ENCODE measurements at places on chromosomes 13 and 19. TPM values are rescaled to one million over a fixed set of nuclear protein-coding genes. Genes with fewer than 3 reads are reported as not detected.

DNA sequence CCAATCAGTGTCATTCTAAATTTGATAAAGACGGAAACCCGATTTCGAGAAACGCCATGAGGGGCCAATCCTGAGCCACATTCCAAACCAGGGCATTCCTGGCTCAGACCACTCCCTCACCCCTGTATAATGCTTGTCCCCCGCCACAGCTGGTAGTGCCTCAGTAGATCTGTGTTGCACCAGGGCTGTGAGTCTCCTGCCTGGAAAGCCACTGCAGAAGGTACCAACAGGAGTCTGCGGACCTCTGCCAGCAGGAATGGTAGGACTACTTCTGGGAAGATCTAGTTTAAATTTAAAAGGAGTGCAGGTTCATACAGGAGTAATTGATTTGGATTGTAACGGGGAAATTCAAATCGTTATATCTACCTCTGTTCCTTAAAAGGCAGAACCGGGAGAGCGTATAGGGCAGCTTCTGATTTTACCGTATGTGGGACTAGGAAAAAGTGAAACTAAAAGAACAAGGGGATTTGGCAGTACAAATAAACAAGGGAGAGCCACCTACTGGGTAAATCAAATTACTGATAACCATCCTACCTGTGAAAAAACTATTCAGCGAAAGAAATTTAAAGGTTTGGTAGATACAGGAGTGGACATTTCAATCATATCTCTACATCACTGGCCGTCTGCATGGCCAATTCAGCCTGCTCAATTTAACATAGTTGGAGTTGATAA lies 20.8 kb upstream of the ZNF266 start:
- DNase-seq = no peak

- no peak for DNase-seq
Measured at GRCh38 chr19:56987184-56987583, 132.6 kb upstream of the USP29 start.

- peak; percentile 99 for DNase-seq
Measured at GRCh38 chr19:3968556-3969434, 2.1 kb downstream of the DAPK3 start.

EBI3 gene
- polyA plus RNA-seq = 0.14 TPM

DNA sequence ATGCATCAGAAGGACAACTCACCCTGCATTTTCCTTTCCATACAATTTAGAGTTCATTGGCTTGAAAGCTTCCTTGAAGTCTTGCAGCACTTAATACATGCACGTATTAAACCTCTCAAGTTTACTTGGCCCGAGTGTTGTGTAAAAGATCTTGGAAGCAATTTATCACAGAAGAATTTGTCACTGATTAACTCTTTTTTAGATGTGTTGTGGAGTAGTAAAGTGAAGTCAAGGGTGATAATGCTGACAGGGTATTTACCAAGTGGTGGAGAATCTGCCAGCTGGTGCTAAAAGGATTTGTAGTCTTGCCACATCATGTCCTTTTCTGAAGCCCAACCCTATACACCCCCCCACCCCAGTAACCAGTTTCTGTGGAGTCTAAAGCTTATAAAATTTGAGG lies 421.0 kb upstream of the MIR17HG start:
- DNase-seq = peak; percentile 42

GRCh38 chr19:4144666-4145249 lies 8.7 kb upstream of the CREB3L3 start:
- peak; percentile 22 for DNase-seq

LDLR gene
- 187 TPM for polyA plus RNA-seq

FXYD3 gene
- not detected for polyA plus RNA-seq

CYP4F11 gene
- not detected for polyA plus RNA-seq

GRCh38 chr13:98033277-98034247 lies 80.1 kb downstream of the IPO5 start:
- DNase-seq = peak; percentile 61

DNA sequence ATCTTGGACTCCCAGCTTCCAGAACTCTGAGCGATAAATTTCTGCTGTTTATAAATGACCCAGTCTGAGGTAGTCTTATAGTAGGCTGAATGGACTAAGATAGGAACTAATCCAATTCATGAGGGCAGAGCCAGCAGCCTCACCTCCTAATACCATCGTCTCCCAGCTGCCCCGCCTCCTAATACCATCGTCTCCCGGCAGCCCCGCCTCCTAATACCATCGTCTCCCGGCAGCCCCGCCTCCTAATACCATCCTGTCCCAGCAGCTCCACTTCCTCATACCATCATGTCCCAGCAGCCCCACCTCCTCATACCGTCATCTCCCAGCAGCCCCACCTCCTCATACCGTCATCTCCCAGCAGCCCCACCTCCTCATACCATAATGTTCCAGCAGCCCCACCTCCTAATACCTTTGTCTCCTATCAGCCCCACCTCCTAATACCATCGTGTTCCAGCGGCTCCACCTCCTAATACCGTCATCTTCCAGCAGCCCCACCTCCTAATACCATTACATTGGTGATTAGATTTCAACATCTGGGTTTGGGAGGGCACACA lies 2.4 kb upstream of the ARGLU1 start:
- peak; percentile 51 for DNase-seq

- no peak for DNase-seq
Measured at GRCh38 chr13:111494641-111495040, 174.2 kb downstream of the TEX29 start.

PRSS57 gene
- polyA plus RNA-seq = not detected

- DNase-seq = no peak
Measured at GRCh38 chr13:72745260-72745659, 17.5 kb downstream of the BORA start.

GRCh38 chr13:41004875-41005693 lies 14.0 kb downstream of the ELF1 start:
- DNase-seq = no peak

DNA sequence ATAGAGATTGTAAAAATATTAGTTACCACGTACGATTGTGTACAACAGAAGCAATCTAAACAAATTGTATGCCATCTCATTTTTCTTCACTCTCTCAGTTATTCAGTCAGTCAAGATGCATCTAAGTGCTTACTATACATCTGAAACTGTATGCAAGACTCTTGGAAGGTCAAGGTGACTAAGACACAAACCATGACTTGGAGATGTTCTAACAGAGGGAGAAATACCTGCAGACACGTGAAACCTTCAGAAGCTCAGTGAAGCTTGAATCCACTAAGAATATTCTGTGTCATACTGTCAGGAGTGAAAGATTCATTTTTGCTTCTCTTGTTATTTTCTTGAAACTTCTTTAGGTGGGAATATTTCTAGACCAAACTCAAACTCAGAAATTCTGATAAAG lies 365.4 kb downstream of the ITGBL1 start:
- no peak for DNase-seq

- DNase-seq = no peak
Measured at GRCh38 chr19:47331931-47332547, at the start of gene C5AR2. C5AR2 (plus strand) TSS chr19:47332175; CDS start chr19:47340800, 8,625 bp downstream.
